Inflammatory macrophage treated with lipopolysaccharide for 4 hours (primary cell): ENCODE measurements at places on chromosomes 16 and 17.

- DNase-seq = no peak
These were observed 17.8 kb downstream of the LRRC75A start for GRCh38 chr17:16474012-16474725.

GRCh38 chr16:12732600-12732999 lies 71.1 kb downstream of the CPPED1 start:
- no peak for DNase-seq

- peak; percentile 88 for DNase-seq
These were observed at the start of gene ACSM3 for GRCh38 chr16:20763461-20764232. Gene ACSM3 (plus strand): TSS chr16:20764014. CDS start chr16:20770035, 6,021 bp downstream.

GRCh38 chr17:35218915-35219314 lies 24.0 kb upstream of the SLFN5 start:
- DNase-seq = peak; percentile 89

- no peak for DNase-seq
These were observed 72.8 kb upstream of the BRD7 start for GRCh38 chr16:50441486-50442157.

DNA sequence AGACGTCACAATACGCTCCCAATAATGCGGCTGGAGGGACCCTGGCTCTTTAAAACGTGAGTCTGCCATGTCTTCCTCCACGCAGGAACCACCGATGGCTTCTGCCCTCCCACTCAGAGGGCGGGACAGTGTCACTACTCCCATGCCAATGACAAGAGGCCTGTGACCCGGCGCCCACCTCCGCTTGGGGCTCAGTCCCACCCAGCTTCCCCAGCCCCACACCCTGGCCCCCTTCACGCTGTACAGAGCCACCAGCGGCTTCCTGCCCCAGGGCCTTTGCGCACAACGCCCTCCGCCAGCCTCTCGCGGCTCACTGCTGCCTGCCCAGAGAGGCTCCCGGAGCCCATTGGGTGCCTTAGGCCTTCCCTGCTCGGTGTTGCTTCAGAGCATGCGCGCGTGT lies 29.5 kb upstream of the ZNF469 start:
- DNase-seq = no peak

GRCh38 chr16:3607161-3607560 lies 4.2 kb downstream of the SLX4 start:
- no peak for DNase-seq

GRCh38 chr16:57261806-57262205 lies 16.7 kb downstream of the ARL2BP start:
- DNase-seq = no peak

- no peak for DNase-seq
These were observed 239.7 kb downstream of the XYLT1 start for GRCh38 chr16:17230932-17231581.

DNA sequence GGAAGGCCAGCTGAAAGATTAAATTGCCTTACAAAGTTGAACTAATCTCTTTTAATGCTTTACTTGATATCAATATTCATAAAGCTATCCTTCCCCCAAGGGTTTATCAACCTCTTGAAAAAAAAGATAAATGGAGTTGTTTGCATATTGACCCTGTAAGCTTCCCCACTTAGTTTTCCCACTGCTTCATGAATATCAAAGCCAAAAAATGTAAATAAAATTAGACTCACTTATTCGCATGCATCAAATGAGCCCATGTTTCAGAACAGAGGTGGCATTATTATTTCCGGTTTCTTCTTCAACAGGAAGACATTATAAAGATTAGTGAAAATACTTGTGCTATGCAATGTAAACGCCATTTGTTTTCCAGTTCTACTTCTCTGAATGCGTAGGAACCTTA lies 150.7 kb downstream of the CDH11 start:
- no peak for DNase-seq

DNA sequence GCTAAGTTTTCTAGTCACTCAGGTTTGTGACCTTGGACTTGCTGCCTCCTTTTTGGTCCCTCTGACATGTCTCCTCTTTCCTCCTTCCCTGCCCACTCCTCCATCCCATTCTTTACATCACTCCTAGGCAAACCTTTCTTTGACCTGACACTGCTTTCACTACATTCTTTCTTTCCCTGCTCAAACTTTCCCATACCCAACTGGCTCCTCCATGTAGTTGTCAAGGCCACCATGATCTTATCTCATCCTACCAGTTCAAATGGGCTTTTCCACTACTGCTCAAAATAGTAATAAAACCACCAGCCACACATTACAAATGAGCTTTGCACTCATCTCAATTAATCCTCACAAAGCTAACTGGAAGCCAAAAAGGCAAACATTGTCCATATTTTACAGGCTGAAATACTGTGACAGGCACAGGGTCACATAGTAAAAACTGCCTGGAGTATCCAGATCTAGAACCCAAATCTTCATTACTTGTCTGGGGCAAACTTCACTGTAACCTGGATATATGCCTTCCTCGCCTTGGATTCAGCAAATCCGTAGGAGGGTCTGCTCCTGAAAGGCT lies 14.4 kb downstream of the MRPS23 start:
- DNase-seq = no peak

DNA sequence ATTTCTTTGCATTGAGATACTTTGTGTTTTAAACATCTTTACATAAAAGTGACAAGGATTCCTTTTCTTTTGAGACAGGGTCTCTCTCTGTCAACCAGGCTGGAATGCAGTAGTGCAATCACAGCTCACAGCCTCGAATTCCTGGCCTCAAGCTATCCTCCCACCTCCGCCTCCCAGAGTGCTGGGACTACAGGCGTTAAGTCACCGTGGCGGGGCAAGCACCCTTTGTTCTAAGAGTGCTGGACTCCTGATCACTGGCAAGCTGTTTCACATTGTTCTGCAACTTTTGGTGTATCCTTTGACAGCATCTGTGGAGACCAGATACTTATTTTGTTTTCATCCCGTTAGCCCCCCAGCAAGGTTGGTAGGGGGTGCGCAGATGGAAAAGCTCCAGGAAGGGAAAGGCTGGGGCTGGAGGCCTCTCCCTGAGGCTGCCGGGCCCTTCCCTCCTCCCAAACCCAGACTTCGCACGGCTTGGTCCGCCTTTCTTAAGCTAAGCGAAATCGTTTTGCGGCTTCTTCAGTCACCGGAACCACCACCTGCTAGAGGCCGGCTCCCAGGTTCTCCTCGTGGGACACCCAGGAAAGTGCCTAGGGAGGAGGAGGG lies 1.1 kb downstream of the ST6GALNAC2 start:
- DNase-seq = no peak

DNA sequence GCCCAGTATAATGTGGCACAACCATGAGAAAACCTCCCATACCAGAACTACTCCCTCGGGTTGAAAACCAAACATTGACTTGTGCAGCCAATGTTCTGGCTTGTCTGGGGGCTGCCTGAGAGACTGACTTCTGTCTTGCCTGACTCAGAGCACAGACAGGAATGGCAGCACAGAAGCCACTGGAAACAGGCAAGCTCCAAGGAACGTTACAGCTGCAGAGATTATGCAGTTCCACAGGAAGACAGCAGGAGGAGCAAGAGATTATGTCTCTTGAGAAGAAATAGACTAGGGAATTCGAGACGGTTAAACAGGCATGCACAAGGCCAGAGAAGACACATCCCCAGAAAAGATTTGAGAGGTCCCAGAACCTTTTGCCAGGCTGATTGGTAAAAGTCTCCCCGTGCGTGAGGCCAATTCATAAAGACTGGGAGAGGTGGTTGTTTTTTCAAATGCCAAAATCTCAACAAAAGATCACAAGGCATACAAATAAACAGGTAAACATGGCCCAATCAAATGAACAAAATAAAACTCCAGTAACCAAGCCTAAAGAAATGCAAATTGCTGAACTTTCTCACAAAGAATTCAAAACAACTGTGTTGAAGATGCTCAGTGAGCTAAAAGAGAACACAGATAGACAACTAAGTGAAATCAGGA lies 90.6 kb upstream of the CDH5 start:
- DNase-seq = peak; percentile 65

DNA sequence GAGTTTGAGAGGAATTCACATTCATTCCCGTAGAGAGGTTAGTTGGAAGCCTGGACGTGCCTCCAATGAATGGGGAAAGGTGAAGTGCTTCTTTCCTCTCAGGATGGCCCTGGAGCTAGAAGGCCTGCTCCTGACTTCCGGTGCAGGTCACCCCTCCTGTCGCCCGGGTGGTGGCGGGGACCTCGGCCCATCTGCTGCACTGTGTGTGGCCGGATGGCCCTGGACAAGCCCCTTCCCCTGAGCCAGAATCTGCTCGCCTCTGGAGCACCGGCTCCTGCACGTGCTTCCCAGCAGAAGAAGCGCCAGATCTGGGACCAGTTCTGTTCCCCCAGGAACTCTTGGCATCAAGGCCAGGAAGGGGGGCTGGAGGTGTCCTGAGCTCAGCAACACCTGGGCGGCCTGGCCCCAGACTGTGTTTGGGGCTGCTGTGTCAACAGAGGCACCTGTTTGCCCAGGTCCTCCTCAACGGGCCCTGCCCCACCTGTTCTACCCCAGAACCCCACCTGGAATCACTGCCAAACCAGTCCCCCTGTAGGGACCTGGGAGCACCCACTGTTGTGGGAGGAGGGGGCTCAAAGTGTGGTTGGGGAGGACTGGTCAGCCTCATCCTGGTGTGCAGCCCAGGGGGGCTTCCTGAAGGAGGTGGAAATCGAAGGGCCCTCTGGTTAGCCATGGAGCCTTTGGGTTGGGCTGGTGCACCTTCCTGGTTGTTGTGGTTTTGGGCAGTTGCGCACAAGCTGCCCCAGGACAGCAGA lies 5.1 kb upstream of the PERCC1 start:
- DNase-seq = no peak

GRCh38 chr17:19746517-19746916 lies 1.6 kb downstream of the ALDH3A1 start:
- DNase-seq = no peak

- no peak for DNase-seq
These were observed 226.0 kb downstream of the TOX3 start for GRCh38 chr16:52320930-52321439.

GRCh38 chr16:85057948-85058347 lies 30.4 kb downstream of the KIAA0513 start:
- DNase-seq = no peak

GRCh38 chr16:85491058-85491771 lies 121.9 kb upstream of the GSE1 start:
- peak; percentile 7 for DNase-seq

- DNase-seq = no peak
These were observed 447.9 kb downstream of the HAPSTR1 start for GRCh38 chr16:9539346-9539745.

- DNase-seq = no peak
These were observed at the start of gene MPP2 for GRCh38 chr17:43907425-43907981. Gene MPP2 (minus strand): TSS chr17:43907536. CDS start chr17:43904460, 3,076 bp downstream.

- no peak for DNase-seq
These were observed 3.7 kb downstream of the SPATA2L start for GRCh38 chr16:89697616-89698331.

- DNase-seq = no peak
These were observed 77.7 kb upstream of the GNG13 start for GRCh38 chr16:878072-878784.

DNA sequence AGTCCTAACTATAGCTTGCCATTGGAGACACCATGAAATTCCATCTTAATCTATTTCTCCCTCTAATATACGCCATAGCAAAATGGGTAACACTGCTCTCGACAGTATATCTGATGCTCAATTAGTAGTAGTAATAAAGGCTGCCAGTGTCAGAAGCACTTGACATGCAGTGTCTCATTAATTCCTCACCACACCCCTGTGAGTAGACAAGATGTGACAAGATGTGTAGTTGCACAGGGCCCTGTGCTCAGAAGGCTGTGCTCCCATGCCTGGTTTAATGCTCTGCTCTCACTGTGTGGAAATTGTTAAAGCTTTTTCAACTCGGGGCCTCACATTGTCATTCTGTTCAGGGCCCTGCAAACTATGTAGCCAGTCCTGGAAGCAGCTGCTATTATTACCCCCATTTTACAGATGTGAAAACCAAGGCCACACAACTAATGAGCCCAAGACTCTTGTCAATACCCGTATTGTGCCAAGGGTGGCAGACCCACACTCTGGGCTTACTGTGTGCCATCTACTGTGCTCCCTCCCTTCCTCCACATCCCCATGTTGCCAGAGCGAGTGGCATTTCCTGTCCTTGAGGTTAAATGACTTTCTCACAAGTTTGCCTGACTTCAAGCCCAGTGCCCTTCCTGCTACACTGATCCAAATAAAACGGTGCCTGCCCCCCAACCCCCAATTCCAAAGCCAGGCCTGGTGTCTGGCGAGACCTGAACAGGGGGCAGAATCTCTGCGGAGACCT lies 287.3 kb upstream of the CCL2 start:
- DNase-seq = no peak

DNA sequence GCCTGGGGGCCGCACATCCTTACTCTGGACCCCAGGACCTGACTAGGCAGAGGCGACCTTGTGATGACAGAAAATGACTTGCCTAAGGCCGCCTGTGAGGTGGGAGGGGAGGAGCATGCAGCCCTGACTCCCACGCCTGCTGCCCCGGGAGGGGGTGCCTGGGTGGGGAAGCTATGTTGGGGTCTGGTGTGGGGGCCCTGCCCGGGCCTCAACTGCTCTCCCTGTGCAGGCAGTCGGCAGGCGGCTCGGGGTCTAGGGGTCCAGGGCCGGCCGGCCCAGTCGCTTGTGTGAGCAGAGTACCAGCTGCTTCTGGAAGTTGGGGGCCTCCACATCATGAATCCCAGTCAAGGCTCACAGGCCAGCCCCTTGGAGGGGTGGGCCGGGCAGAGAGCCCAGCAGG lies 48.1 kb downstream of the PRMT7 start:
- no peak for DNase-seq

GRCh38 chr16:10637337-10638037 lies 57.1 kb upstream of the EMP2 start:
- DNase-seq = no peak

GRCh38 chr17:51260237-51261023 lies at the start of gene UTP18:
Gene UTP18 (plus strand): TSS chr17:51260546. CDS start chr17:51260585, 39 bp downstream.
- peak; percentile 99 for DNase-seq
